ENCODE measurements at places on chromosomes 2 and 18. TPM values are rescaled to one million over a fixed set of nuclear protein-coding genes. Genes with fewer than 3 reads are reported as not detected.

ALPG gene
- not detected for total RNA-seq

DNA sequence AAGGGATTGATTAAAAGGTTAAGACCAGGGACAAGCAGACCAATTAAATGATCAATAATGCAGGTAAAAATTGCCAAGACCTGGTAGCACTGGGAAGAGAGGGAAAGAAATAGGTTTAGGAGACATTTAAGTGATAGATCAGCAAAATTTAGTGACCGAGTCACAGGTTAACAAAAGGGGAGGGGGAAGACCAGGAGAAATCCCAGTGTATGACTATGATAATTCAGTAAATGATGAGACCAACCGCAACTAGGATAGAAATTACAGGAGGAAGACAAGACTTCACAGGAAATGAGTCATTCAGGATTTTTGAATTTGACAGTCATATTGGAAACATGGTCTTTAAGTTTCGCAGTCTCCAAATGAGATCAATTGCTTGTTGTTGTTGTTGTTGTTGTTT lies 62.9 kb downstream of the COBLL1 start:
- DNase-seq: no peak

GRCh38 chr2:163778045-163778781 lies 42.4 kb upstream of the FIGN start:
- no peak for DNase-seq

PCARE gene
- total RNA-seq: 0.67 TPM

- peak; percentile 91 for DNase-seq
These were observed 36.4 kb downstream of the PRKRA start for GRCh38 chr2:178414266-178415247.

- DNase-seq: no peak
These were observed 202.7 kb upstream of the SPOPL start for GRCh38 chr2:138298900-138299299.

- no peak for DNase-seq
These were observed 10.8 kb downstream of the TUBB6 start for GRCh38 chr18:12318857-12319256.

IL1R1 gene
- 21.1 TPM for total RNA-seq

USP40 gene
- total RNA-seq: 18.0 TPM

NMUR1 gene
- 0.22 TPM for total RNA-seq

DNA sequence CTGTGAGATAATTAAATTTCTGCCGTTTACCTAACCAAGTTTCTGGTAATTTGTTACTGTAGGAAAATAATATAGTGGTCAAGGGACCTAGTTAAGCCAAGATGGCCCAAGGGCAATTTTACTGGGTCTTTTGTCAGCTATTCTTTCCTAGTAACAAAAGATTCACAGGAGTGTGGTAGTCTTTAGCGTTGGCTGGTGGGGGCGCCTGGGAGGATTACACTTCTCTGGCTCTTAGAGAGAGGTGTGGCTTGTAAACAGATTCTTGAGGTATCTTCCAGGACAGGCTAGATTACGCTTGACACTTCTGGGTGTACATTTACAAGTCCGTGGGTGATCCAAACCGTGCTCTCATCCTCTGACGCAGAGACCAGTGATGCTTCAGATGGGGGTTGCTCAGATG lies 3.3 kb upstream of the ACOXL start:
- no peak for DNase-seq

DNA sequence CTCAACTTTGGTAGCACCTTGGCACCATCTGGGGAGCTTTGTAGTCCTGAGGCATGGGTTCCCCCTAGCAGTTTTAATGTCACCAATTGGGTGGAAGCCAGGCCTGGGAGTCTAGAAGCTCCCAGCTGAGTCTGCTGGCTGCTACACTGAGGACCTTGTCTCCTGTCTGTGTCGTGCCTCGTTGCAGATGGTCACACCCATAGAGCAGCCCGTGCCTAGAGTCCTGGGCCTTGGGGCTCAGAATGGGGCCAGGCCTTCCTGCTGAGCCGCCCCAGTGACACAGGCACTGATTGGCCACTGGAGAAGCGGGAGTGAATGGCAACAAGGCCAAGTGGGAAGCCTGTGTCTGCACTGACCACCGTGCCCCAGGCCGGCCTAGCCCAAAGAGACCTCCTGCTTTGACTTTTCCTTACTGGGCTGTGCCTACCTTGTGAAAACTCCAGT lies 113.2 kb downstream of the SH3RF3 start:
- peak; percentile 61 for DNase-seq

- no peak for DNase-seq
These were observed 14.4 kb downstream of the MYCN start for GRCh38 chr2:15954761-15955160.

MALL gene
- 9.9 TPM for total RNA-seq

GRCh38 chr2:39058101-39058500 lies 62.8 kb downstream of the SOS1 start:
- DNase-seq: no peak

GRCh38 chr2:13193075-13193474 lies 476.3 kb downstream of the TRIB2 start:
- no peak for DNase-seq

DNA sequence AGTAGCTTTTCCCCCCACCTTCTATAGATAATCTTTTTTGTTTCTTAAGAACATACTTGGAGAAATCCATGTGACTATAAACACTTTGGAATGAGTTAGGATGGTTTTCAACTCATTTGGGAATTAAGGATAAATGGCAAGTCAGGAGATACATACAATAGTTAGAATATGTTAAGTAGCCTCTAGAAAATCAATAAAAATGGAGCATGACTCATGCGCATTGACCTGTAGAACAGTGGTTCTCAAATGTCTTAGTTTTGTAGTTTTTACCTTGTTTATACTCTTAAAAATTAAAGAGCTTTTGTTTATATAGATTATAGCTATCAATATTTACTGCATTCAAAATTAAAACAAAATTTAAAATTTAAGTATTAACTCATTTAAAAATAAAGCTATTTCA lies 24.7 kb downstream of the NUP35 start:
- DNase-seq: no peak

DNA sequence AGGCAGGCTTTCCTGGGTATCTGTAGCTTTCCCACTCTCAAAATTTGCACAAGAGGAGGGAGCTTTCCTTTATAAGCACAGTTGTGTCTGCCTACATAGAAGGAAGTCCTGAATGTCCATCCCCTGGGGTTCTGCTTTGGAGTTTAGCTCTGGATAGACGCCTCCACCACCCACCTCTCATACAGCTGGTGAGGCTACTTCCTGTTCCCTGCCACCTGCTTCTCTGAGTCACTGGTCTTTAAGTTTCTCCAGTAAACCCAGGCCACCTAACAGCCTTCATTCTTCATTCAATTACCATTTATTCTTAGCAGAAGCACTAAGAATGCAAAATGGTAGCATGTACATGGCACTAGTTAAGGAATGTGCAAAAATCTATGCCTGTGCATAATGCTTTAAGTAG lies 407.8 kb downstream of the CDH2 start:
- DNase-seq: no peak
